ENCODE measurements at places on chromosomes 3 and 15. TPM values are rescaled to one million over a fixed set of nuclear protein-coding genes. Genes with fewer than 3 reads are reported as not detected.
A peak's percentile ranks its signal among the peaks of the same experiment; 100 is the strongest.

Gene ARHGEF3
- 6.7 TPM for polyA plus RNA-seq

Gene AGBL1
- polyA plus RNA-seq: not detected

DNA sequence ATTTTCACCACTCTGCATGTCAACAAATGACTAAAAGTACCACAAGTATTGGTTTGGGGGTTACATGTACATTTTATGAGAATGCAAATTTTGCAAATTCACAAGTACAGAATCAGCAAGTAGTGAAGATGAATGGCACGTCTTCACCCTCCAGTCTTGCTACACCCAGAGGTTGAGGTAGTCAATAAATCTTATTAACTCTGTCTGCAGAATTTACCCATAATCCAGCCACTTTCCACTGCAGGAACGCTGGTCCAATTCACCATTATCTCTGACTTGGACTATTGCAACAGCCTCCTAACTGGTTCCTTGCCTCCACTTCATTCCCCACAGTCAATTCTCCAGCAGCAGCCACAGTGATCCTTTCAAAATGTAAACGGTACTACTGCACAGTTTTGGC, 10.6 kb downstream of the PSMA4 start:
- DNase-seq: no peak

DNA sequence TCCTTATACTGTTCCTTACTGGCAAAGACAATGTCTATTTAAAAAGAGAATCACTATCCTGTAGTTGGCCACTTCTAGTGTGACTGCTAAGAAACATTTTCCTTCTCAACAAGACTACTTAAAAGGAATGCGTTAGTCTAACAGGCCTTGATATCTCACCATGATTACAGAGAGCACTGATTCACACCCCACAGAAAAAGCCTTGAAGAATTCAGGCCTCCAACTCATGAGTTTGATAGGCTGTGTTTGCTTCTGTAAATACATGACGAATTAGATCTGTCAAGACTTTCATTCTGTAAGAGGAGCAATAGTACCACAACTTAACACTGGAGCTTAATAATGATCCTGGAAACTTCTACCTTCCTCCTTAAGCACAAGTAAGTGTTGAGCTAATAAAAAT, 432.8 kb upstream of the NR2F2 start:
- no peak for DNase-seq

- DNase-seq: no peak
Observed at GRCh38 chr3:8307545-8308110, 194.0 kb upstream of the LMCD1 start.

GRCh38 chr15:96888764-96889163, 558.3 kb downstream of the NR2F2 start:
- DNase-seq: no peak

GRCh38 chr15:92232317-92232716, 161.4 kb upstream of the ST8SIA2 start:
- no peak for DNase-seq

GRCh38 chr3:66317750-66318376, 97.1 kb downstream of the SLC25A26 start:
- DNase-seq: no peak

GRCh38 chr3:61847784-61848462, 286.6 kb downstream of the PTPRG start:
- DNase-seq: peak; percentile 50

GRCh38 chr3:28348265-28348628, 274 bp upstream of the ZCWPW2 start:
- no peak for DNase-seq

GRCh38 chr3:147630921-147631415, 221.8 kb downstream of the ZIC1 start:
- DNase-seq: no peak

DNA sequence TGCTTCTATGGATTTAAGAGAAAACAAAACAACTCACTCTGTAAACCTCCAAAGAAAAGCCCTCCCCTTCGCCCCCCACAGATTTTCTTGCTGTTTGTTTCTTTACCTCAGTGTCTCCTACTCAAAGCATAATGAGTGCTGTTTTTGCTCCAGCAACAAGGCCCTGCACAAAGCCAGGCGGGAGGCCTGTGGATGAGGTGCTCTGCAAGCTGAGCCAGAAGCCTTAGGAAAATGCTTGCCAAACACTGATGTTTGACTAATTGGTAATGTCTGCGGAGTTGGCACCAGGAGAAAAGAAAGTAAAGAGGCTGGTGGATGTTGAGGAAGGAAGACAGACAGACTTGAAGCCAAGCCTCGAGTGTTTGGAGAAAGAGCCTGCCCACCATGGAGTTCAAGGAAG, 99.7 kb downstream of the RARB start:
- DNase-seq: no peak

DNA sequence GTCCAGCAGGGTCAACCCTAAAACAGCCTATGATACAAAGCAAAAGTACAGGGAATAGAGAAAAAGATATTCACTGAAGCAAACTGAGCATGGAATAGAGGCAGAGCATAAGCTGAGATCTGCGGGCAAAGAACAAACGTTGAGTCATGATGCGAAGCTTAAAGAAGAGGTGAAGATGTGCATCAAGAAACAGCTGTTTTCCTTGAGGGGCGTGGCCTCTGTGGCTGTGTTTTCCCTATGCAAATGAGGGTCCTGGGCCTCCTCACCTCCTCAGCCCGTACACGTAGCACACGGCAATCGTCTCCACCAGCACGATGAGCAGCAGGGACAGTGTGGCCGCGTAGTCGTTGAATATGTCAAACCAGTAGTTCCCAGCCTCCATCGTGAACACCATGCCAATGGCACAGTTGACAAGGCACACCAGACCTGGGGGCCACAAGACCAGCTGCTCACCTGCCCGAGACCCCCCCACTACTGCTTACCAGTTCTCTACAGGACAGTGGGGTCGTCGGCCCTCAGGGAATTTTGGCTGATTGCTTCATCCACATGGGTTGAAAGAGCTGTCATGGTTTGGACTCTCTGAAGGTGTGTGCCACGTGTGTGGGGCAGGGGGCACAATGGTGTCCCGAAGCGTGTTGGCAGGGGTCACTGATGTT, 33.6 kb downstream of the SLC6A20 start:
- no peak for DNase-seq

DNA sequence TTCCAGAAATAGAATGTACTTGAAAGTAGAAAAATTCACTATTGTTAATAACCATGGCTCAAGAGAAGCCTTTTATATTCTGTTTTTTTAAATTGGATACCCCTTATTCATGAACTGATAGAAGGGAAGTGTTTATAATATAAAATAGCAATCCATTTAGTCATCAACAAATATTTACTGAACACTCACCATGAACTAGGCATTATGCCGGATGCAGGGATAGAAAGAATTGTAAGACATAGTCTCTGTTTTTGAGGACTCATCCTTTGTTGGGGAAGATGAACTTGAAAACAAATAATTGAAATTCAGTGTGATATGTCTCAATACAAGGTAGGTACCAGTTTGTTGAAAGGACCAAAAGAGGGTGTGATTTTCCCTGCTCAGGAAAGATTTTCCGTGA, 160.9 kb upstream of the SATB1 start:
- no peak for DNase-seq

GRCh38 chr3:143429628-143430514, 310.3 kb downstream of the CHST2 start:
- DNase-seq: no peak

GRCh38 chr3:197790033-197790432, 1.0 kb upstream of the LRCH3 start:
- no peak for DNase-seq

GRCh38 chr15:31264559-31265089, 62.0 kb upstream of the KLF13 start:
- no peak for DNase-seq

Measured in endothelial cell of umbilical vein (primary cell).